Natural killer cell (primary cell): ENCODE measurements at places on chromosomes 16 and 17.
A peak's percentile ranks its signal among the peaks of the same experiment; 100 is the strongest.

GRCh38 chr17:58840820-58841612, 85.4 kb downstream of the PPM1E start:
- no peak for DNase-seq

DNA sequence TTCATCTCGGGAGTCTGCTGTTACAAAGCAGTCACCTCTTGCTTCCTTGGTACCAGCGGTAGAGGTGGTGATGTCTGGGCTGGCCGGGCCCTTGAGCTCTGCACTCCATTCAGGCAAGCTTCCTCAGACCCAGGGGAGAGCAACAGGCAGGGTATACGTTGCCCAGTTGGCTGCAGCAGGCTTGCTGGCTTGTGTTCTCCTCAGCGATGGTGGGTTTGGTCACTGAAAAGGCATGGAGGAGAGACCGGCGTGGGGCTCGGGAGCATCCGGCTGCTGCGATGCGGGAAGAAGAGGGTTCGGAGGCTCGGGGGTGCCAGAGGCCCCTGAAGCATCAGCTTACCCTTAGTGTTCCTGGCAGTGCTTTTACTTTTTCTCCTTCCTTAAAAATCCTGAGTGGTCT, 25.8 kb downstream of the SAP30BP start:
- no peak for DNase-seq

GRCh38 chr17:9517396-9517795, 58.2 kb downstream of the STX8 start:
- no peak for DNase-seq

DNA sequence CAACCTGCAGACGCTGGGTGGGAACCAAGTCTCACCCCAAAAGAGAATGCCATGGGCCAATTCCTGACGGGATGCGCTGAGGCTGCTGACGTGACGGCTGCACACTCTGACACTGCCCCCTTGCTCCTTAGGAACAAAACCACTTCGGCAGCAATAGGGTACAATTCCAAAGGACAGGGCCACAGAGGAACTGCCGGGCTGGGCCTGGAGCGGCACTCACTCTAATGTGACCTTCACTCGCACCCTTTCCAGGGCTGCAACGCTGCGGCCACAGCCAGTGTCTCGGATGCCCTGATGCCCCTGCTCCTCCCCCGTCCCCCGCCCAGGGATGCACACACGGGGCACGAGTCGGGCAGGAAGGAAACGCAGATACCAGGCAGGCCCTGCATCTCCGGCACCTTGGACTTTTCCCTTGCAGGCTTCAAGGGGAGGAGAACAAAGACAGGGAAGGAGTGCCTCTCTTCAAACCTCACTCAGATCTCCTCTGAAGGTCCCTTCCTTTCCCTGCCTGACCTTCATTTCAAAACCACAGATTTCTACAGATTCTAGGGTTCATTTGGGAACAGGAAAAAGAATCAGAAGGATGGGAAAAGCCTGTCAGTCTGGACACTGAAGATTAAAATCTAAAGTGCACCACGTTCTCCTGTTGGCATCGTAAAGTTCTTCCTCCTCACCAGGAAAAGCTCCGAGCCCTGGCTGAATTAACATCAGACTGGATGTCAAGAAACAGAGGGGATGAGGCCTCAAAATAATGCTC, 2.3 kb downstream of the PITPNA start:
- DNase-seq, result no peak

GRCh38 chr17:29764748-29765147, 142.0 kb upstream of the CORO6 start:
- DNase-seq, result no peak

- DNase-seq, result no peak
Measured at GRCh38 chr16:4814542-4815173, 12.2 kb upstream of the ROGDI start.

- no peak for DNase-seq
Measured at GRCh38 chr17:11412654-11413053, 171.6 kb downstream of the SHISA6 start.

GRCh38 chr16:11066261-11066870, 122.0 kb downstream of the CLEC16A start:
- no peak for DNase-seq

- no peak for DNase-seq
Measured at GRCh38 chr16:983044-984030, 1.8 kb downstream of the SOX8 start.

GRCh38 chr17:50464736-50465135, 3.9 kb downstream of the CHAD start:
- DNase-seq, result no peak

DNA sequence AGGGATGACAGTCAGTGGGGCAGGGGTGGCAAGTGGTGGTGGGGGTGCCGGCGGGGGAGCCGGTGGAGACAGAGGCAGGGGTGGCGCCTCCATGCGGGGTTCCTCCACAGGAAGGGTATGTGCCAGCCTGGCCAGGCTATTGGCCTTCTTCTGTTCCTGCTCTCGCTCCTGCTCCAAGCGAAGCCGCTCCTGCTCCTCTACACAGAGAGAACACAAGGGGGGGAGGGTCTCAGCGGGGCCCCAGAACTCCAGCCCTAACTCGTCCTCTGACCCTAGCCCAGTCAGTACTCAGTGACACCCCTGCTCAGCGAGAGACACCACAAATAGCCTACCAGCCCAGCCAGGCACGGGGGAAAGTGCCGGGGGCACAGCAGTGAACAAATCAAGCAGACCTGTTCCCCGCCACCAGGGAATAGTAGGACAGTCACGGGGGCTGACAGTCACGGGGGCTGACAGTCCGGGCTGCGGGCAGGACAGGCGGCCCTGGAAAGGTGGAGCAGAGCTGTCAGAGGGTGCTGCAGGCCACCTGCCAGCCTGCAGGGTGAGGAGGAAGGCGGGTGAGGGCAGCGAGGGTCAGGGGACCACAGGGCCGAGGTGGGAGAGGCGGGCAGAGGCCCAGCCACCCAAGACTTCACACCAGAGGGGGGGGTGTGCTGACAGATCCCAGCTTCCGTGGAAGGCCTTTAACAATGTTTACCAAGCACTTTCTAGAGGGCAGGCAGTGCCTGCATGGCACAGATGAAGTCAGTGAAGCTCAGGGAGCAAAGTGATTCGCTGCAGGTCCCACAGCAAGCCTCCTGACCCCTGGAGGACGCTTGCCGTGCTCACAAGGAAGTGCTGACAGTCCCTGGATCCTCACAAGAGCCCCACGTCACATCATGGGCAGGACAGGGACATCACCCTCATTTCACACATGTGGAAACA, 5.3 kb downstream of the MNT start:
- no peak for DNase-seq

DNA sequence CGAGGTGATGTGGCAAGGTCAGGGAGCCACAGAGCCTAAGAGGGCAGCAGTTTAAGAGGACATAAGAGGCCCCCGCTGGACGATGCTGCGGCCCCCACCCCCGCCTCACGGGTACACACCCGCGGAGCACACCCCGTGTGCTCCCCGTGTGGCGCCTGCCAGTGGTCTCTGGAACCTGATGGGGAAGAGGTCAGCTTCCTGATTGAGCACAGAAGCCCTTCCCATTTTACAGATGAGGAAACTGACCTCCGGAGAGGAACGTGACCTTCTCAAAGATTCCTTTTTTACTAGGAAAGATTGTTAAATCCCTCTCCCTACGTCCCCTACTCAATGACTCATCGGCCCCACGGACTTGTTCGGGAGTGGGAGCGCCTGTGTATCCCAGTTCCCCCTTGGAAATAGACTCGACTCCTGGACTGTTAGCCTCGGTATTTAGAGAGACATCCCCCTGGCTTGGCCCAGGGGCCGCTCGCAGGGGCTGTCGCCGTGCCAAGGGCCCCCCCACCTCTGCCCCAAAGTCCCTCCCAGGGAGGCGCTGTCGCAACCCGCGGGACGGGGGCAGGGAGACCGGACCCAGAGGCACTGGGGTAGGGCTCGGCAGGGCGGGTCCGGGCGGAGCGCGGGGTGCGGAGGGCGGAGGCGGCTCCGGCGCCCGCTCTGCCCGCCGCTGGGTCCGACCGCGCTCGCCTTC, at the start of gene ABCC3:
ABCC3 (plus strand) TSS at position 658 of the 691 bp plus-strand sequence. CDS start 56 bp downstream, outside the sequence.
- DNase-seq, result no peak

DNA sequence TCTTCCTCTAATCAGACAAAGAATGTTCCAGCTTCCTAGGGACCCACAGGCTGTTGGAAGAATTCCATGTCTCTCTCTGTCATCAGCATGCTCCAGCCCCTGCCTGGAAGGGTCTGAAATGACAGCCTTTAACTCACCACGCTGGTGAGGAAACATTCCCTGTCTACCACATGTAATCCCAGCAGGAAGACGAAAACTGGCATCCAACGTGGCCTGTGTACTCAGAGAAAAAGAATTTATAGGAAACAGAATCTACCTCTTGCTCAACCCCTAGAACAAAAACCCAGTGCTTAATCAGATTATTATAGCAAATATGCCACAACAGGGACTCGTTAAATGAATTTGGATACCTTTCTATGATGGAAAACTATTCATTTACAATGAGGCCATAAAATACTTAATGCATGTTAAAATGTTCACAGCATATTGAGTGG, 147.3 kb upstream of the FOXF1 start:
- DNase-seq, result no peak

GRCh38 chr17:81438007-81438659, 42.9 kb downstream of the BAHCC1 start:
- DNase-seq, result no peak

GRCh38 chr17:38456031-38456815, 28.0 kb downstream of the ARHGAP23 start:
- no peak for DNase-seq

DNA sequence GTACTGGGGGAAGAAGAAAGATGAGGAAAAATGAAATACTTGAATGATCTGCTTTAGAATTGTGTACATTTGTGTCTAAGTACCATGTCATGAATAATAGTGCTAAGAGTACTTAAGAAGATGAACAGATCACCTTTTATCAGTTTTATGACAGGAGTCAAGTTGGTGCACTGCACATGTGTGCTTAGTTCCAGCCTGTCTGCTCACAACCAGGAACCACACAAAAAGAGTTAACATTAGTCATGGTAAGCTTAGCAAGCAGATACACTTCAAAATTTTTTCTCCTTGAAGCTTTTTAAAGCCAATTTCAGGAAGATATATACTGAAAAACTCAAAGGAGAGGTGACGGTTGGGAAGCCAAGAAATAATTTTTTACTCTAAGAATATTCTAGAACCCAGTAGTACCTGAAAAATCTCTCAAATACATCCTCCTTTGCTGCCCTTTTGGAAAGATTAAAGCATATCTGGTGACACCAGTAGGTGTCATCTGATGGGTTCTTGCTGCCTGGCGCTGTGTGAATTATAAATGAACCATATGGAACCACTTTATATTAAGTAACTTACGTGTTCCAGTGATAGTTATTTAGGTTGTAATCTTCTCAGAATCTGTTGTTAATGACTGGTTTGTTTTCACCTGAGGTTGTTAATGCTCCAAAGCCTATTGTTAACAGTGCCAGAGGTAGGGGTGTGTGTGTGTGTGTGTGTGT, 93.4 kb downstream of the MSI2 start:
- no peak for DNase-seq

GRCh38 chr16:83147244-83147643, 520.5 kb downstream of the CDH13 start:
- DNase-seq, result no peak

GRCh38 chr16:63998-64913, 8.2 kb downstream of the RHBDF1 start:
- DNase-seq, result no peak

DNA sequence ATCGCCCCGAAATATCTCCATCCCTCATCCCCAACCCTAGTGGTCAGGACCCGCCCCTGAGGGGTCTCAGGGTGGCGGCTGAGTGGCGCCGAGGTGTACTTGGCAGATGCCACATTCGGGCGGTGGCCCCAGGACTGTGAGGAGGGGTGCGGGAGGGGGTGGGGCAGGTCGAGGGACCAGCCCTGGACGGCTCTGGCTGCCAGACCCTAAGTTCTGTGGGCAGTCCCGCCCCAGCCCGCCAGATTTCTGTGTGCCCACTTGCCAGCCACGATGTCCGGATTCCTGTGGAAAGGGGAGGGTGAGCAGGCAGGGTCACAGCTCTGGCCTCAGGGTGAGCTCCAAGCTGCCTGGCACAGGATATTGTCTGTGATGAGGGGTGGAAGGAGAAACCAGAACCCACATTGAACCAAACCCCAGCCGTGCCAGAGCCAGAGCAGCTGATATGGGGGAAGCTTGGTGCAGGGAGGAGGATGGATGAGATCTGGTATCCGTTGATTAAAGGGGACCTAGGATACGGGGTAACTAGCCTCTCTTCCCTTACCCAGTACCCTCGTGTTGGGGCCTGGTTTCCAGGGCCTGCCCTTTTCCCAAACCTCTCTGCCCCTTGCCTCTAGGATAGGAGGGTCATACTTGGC, 1.1 kb upstream of the CHAD start:
- no peak for DNase-seq

GRCh38 chr17:2030779-2031163, 818 bp downstream of the DPH1 start:
- no peak for DNase-seq

- no peak for DNase-seq
Measured at GRCh38 chr16:35753559-35754390, 2294.4 kb downstream of the TP53TG3F start.

DNA sequence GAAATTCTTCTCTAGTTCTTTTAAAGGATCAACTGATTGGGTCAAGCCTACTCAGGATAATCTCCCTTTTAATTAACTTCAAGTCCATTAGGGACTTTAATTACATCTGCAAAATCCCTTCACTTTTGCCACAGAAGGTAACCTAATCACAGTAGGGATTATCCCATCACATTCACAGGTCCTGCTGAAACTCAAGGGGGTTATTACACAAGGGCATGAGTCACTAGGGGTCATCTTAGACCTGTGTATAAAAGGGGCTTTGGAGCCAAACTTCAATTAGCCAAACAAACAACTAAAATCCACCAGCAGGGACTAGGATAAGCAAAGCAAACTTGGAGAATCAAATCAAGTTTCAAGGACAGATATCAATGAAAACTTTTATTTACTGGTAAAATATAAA, 19.4 kb downstream of the CIAPIN1 start:
- no peak for DNase-seq

DNA sequence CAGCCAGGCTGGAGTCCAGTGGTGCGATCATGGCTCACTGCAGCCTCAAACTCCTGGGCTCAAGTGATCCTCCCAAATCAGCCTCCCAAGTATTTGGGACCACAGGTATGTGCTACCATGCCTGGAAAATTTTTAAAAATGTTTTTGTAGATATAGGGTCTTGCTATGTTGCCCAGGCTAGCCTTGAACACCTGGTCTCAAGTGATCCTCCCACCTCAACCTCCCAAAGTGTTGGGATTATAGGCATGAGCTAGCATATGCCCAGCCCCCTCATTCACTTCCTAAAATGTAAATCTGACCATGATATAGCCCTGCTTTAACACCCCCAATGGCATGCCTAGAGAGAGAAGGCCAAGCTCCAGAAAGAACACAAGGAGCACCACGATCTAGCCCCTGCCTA, 98.6 kb downstream of the NDE1 start:
- no peak for DNase-seq

GRCh38 chr17:28895794-28896447, 1.6 kb downstream of the FLOT2 start:
- no peak for DNase-seq

- DNase-seq, result peak; percentile 60
Measured at GRCh38 chr17:2336852-2337543, at the start of gene SGSM2. Gene SGSM2 (plus strand): TSS chr17:2337501. CDS start chr17:2337689, 188 bp downstream.
